Liver (tissue), 10 donors: ENCODE measurements at places on chromosomes 11 and 22. TPM values are rescaled to one million over a fixed set of nuclear protein-coding genes. Genes with fewer than 3 reads are reported as not detected.

DNA sequence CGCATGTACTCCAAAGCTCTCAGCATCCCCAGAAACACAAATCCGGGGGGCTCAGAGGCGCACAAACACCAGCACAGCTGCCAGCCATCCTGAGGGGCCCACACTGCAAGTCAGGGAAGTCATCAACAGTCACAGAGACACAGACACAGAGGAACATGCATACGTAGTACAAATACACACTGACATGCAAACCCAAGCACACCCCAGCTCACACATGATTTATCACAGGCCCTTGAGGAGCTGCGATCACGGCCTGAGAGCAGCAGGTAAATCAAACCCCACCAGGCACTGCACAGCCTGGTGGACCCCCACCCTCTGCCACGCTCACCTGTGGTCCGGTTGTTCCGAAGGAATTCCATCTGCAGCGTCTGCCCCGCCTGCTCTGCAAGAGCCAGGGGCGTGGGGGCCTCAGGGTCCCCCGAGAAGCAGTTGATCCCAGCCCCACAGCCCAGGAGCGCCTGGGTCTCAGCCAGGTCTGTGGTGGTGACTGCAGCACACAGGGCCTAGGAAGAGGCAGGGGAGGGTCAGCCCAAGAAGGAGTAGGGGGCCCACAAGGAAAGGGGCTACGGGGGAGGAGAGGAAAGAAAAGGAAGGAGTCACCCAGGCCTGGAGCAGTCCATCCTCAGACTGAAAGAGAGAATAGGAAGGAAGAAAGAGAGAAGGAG lies 28.5 kb upstream of the PDE2A start:
- H3K27ac ChIP-seq, result no peak overlapping the region
- no peaks in the 10 kb centered on the region for H3K4me1 ChIP-seq
- no peaks in the 10 kb centered on the region for H3K27me3 ChIP-seq
- DNase-seq, result no peak

GRCh38 chr11:106770489-106771085 lies 247.7 kb downstream of the GUCY1A2 start:
- DNase-seq, result no peak
- H3K27ac ChIP-seq, result no peak overlapping the region
- H3K27me3 ChIP-seq, result no peaks in the 10 kb centered on the region
- H3K4me1 ChIP-seq, result no peaks in the 10 kb centered on the region
- no peak overlapping the region for H3K4me3 ChIP-seq

DNA sequence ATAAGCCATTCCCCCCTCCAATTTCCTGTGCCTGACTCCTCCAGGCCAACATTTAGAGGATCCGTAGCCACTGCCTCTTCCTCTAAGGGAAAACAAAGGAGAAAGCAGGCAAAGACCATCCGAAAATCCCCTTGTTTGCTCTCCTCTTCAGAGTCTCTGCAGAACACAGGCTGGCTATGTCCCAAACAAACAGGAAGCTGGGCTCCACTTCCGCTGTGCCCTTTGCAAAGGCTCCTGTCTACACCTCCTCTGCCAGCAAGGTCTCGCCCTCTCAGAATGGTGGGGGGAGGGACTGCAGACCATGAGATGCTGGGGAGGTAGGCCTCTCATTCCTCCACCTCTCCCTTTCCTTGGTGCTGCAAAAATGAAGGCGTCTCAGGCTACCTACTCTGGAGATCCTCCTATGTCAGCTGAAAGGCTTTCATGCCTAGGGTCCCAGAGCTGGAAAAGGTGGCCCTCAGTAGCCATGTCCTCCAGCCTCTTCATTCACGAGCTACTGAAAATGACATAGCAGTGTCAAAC lies 596.2 kb downstream of the BUD13 start:
- DNase-seq, result peak; percentile 19
- no peaks in the 10 kb centered on the region for H3K4me1 ChIP-seq
- no peaks in the 10 kb centered on the region for H3K27me3 ChIP-seq
- H3K36me3 ChIP-seq, result no peaks in the 10 kb centered on the region

DNA sequence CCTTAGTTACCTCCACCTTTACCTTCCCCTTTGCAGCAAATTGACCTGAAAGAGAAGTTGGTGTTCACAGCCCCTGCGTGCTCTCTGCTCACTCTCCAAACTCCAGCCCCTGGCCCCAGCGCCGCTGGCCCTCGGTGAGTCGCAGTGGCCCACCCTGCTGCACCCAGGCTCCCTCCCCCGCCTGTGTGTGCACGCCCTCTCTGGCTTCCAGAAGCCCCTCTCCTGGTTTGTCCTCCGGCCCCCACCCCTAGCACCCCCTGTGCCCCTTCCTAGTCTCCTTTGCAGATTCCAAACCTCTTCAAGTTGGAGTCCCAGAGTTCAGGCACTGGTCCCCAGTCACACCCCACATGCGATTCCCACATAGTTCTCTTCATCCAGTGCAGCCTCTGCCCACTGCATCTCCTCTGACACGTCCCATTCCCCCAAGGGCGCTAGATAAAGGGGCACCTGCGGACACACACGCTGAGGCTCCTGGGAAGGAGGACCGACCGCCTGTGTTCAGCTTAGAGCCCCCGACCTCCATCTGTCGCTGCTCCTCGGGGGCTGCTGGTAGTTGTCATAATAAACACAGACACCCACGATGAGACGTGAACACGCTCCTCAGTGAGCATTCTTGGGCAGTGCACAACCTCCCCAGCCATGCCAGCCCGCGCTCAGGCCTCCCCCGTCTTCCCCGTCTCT lies 1.5 kb upstream of the PHRF1 start:
- H3K27me3 ChIP-seq, result no peaks in the 10 kb centered on the region
- no peak overlapping the region for H3K27ac ChIP-seq
- H3K4me1 ChIP-seq, result peaks cover 53% of the 10 kb centered on the region
- DNase-seq, result no peak
- peak overlapping the region; percentile 48 for H3K4me3 ChIP-seq

- H3K27ac ChIP-seq, result no peak overlapping the region
- no peaks in the 10 kb centered on the region for H3K27me3 ChIP-seq
- no peaks in the 10 kb centered on the region for H3K36me3 ChIP-seq
- peaks cover 7% of the 10 kb centered on the region for H3K4me1 ChIP-seq
Measured at GRCh38 chr11:15169815-15170551, 55.3 kb downstream of the INSC start.

GRCh38 chr11:71204748-71205664 lies 47.4 kb downstream of the SHANK2 start:
- peaks cover 17% of the 10 kb centered on the region for H3K4me1 ChIP-seq
- H3K27me3 ChIP-seq, result no peaks in the 10 kb centered on the region
- no peak overlapping the region for H3K27ac ChIP-seq
- no peak overlapping the region for H3K4me3 ChIP-seq

- no peak overlapping the region for H3K27ac ChIP-seq
- no peak for DNase-seq
- no peaks in the 10 kb centered on the region for H3K4me1 ChIP-seq
Measured at GRCh38 chr22:44595841-44596341, 97.9 kb upstream of the RTL6 start.

- H3K4me3 ChIP-seq, result no peak overlapping the region
- no peaks in the 10 kb centered on the region for H3K27me3 ChIP-seq
- no peak for DNase-seq
- no peaks in the 10 kb centered on the region for H3K4me1 ChIP-seq
- no peaks in the 10 kb centered on the region for H3K36me3 ChIP-seq
Measured at GRCh38 chr22:45774001-45774670, 102.5 kb downstream of the ATXN10 start.

The ZNF74 gene
- 5.0 TPM for total RNA-seq

GRCh38 chr11:31640611-31641010 lies 131.0 kb downstream of the ELP4 start:
- DNase-seq, result no peak
- no peak overlapping the region for H3K27ac ChIP-seq
- no peaks in the 10 kb centered on the region for H3K36me3 ChIP-seq
- no peaks in the 10 kb centered on the region for H3K4me1 ChIP-seq
- no peak overlapping the region for H3K4me3 ChIP-seq

The HOATZ gene
- total RNA-seq, result not detected

- peak; percentile 26 for DNase-seq
- H3K27me3 ChIP-seq, result no peaks in the 10 kb centered on the region
- H3K36me3 ChIP-seq, result no peaks in the 10 kb centered on the region
- peaks cover 22% of the 10 kb centered on the region for H3K4me1 ChIP-seq
- H3K4me3 ChIP-seq, result no peak overlapping the region
- peak overlapping the region; percentile 90 for H3K27ac ChIP-seq
Measured at GRCh38 chr11:130180896-130181294, 21.3 kb downstream of the ST14 start.

The C11orf42 gene
- total RNA-seq, result not detected

DNA sequence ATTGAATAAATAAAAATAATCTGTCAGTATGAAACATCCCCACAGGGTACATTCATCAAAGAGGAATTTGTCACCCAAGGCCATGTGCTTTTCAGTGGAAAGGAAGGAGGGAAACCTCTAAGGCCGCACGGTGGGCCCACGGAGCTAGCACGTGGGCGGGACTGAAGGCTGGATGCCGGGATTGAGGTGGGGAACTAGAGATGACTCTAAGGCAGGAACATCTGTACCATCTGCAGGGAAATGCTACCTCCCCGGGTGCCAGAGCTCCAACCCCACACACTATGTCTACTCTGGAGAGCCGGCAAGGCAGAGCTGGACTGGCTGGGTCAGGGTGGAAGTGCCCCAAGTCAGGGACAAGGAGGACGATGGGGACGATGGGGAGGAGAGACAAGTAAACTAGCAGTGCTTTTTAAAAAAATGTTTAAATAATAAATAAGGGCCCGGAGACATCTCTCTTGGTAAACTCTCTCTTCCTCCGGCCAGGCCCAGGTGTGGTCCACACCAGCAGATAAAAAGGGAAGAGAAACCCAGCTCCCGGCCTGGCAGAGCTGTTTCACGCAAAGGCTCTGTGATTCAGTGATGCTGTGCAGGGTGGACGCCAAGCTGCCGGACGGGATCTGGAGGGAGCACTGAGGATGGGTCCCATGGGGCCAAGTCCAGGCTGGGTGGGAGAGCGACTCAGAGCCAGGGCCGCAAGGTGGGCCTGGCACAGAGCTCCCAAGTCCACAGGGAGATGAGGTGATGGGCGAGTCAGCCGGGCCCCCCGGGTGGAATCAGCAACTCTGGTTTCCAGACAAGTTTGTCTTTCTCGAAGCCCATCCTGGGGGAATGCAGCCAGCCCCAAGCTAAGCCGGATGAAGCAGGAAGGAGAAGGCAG lies 5.8 kb downstream of the LIF start:
- no peaks in the 10 kb centered on the region for H3K27me3 ChIP-seq
- H3K4me3 ChIP-seq, result no peak overlapping the region
- DNase-seq, result no peak
- no peak overlapping the region for H3K27ac ChIP-seq

DNA sequence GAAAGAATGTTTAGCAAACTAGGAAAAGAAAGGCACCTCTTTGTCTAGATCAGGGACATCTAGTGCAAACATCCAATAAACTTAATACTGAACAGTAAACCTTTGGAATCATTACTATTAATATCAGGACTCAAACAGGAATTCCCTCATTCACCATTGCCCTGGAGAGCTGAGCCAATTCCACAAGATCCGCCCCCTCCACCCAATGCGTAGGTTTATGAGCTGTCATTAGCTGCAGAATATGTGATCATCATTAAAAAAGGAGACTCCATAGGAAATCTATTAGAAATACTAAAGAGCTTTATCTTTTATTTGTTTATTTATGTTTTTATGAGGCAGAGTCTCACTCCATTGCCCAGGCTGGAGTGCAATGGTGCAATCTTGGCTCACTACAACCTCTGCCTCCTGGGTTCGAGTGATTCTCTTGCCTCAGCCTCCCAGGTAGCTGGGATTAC lies 5.5 kb downstream of the IL17REL start:
- H3K4me3 ChIP-seq, result no peak overlapping the region
- no peak for DNase-seq
- H3K4me1 ChIP-seq, result no peaks in the 10 kb centered on the region
- H3K27me3 ChIP-seq, result peaks cover 3% of the 10 kb centered on the region

The CCDC73 gene
- 0.23 TPM for total RNA-seq

DNA sequence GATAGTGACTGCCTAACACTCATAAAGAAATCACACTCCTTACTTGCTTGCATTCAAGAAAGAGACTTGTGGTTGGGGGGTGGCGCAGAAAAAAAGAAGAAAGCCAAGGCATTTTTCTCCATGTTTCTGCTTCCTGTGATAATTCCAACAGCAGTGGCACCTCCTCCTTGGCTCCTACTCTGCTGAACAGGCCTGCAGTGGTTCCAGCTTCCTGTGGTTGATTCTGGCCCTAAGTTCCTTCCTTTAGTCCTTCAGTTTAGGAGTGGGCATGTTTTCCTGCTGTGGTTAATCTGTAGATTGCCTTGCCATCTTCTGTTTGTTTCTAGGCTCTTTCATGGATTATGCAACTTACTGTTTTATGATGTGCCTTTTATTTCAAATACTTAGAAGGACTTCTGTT lies 940.4 kb downstream of the DLG2 start:
- no peaks in the 10 kb centered on the region for H3K36me3 ChIP-seq
- no peak overlapping the region for H3K4me3 ChIP-seq
- no peaks in the 10 kb centered on the region for H3K4me1 ChIP-seq
- no peaks in the 10 kb centered on the region for H3K27me3 ChIP-seq
- no peak for DNase-seq
- no peak overlapping the region for H3K27ac ChIP-seq

DNA sequence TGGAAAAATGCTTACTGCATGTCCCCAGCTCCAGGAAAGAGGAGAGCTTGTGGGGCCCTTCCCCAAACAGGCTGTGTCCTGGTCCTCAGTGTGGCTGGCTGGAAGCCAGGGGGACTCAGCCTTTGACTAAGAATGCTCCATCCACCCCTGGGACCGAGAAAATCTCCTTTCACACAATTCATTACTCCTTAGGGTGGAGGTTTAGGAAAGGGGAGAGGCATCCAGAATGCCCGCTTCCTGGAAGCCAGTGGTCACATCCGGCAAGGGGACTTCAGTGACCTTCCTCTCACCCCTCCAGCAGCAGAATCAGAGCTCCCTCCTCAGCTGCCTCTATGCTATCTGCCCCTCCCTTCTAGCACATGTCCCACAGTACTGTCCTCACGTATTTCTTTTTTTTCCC lies 21.9 kb downstream of the ATG16L2 start:
- peak overlapping the region; percentile 27 for H3K27ac ChIP-seq
- peaks cover 11% of the 10 kb centered on the region for H3K4me1 ChIP-seq
- H3K4me3 ChIP-seq, result no peak overlapping the region
- H3K27me3 ChIP-seq, result no peaks in the 10 kb centered on the region
- H3K36me3 ChIP-seq, result peaks cover 7% of the 10 kb centered on the region
- no peak for DNase-seq

DNA sequence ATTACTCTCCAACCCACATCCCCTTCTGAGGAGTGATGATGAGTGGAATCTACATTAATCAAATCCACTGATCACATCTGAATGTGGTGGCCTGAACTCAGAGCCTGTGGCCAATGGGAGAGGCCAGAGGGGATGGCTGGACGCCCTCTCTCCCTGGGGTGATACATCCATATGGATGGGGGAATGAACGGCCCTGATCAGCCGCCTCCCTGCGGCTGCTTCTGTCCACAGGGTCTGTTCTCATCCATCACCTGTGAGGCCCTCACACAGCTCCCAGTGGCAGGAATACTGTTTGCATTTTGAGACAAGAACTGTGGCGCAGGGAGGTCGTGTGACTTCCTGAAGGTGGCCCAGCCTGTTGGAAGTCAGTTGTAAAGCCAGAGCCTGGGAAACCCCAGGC lies 78.3 kb upstream of the SHISAL1 start:
- no peaks in the 10 kb centered on the region for H3K27me3 ChIP-seq
- H3K4me3 ChIP-seq, result no peak overlapping the region
- no peak overlapping the region for H3K27ac ChIP-seq
- H3K36me3 ChIP-seq, result no peaks in the 10 kb centered on the region
